ENCODE measurements at places on chromosomes 12 and 14.

- DNase-seq = peak; percentile 40
Observed at GRCh38 chr12:96445691-96446583, 43.4 kb upstream of the CFAP54 start.

- no peak for DNase-seq
Observed at GRCh38 chr12:9615420-9616136, 7.9 kb upstream of the KLRB1 start.

GRCh38 chr12:50597200-50598195 is 92.7 kb downstream of the DIP2B start:
- DNase-seq = peak; percentile 14

- DNase-seq = no peak
Observed at GRCh38 chr14:34256223-34256622, 205.8 kb downstream of the SPTSSA start.

GRCh38 chr12:83827193-83827592 is 1085.4 kb downstream of the SLC6A15 start:
- DNase-seq = no peak

GRCh38 chr12:3553681-3554370 is 62.8 kb downstream of the PRMT8 start:
- DNase-seq = no peak

GRCh38 chr12:93621986-93622385 is 49.5 kb downstream of the SOCS2 start:
- no peak for DNase-seq

GRCh38 chr14:37048666-37049071 is 123.7 kb downstream of the SLC25A21 start:
- no peak for DNase-seq

Measured in activated CD4-positive, CD25-positive, alpha-beta regulatory T cell treated with anti-CD3 and anti-CD28 coated beads, Interleukin-2, amount 50 U/mL, for 16 hours (primary cell).